ENCODE measurements at places on chromosomes 5 and 9.

- DNase-seq = no peak
Measured at GRCh38 chr9:32877639-32878217, 94.4 kb downstream of the TMEM215 start.

DNA sequence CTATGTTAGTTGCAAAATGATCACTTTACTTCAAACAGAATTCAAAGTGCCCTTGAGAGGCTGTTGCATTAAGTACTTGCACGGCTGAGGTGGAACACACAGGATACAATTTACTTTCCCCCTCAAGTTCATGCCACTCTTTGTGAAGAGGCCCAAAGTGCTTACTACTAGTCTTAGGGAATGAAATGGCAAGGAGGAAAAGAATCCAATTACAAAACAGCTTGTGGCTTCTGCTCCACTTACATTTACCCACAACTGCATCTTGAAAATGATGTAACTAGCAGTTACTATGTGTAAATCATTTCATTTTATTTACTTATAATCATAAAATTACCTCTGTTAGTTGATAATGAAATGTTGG is 14.6 kb downstream of the FOXD1 start:
- no peak for DNase-seq

- no peak for DNase-seq
Measured at GRCh38 chr9:77013932-77014596, 5.4 kb upstream of the FOXB2 start.

GRCh38 chr9:115439641-115440040 is 321.7 kb upstream of the TNC start:
- no peak for DNase-seq

GRCh38 chr9:35452481-35452880 is 37.4 kb upstream of the RUSC2 start:
- DNase-seq = no peak

All from anterior cingulate cortex (tissue), 58 donors.